ENCODE measurements at places on chromosomes 2 and 18. TPM values are rescaled to one million over a fixed set of nuclear protein-coding genes. Genes with fewer than 3 reads are reported as not detected.

- no peak overlapping the region for H3K4me3 ChIP-seq
- H3K36me3 ChIP-seq: peaks cover 23% of the 10 kb centered on the region
- no peak for DNase-seq
- H3K27ac ChIP-seq: no peak overlapping the region
Observed at GRCh38 chr2:229855116-229855515, 66.7 kb downstream of the TRIP12 start.

DNA sequence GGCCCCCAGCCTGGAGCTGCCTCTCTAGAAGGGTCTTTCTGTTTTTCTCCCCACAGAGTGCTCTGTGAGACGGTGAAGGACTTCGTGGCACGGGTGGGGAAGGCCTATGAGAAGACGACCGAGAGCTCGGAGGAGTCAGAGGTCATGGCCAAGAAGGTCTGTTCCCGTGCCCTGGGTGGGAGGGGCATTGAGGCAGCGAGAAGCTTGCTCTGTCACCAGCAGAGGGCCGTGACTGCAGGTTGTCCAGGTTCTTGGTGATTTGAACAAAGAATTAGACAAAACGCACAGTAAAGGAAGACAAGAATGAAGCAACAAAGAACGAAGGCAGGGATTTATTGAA, 93.9 kb downstream of the DGKD start:
- 0 out of 2 replicates have a peak, but pooled peaks cover 3% of the 10 kb centered on the region for H3K4me1 ChIP-seq
- peaks cover 70% of the 10 kb centered on the region for H3K36me3 ChIP-seq
- no peak overlapping the region for H3K27ac ChIP-seq
- no peaks in the 10 kb centered on the region for H3K27me3 ChIP-seq

DNA sequence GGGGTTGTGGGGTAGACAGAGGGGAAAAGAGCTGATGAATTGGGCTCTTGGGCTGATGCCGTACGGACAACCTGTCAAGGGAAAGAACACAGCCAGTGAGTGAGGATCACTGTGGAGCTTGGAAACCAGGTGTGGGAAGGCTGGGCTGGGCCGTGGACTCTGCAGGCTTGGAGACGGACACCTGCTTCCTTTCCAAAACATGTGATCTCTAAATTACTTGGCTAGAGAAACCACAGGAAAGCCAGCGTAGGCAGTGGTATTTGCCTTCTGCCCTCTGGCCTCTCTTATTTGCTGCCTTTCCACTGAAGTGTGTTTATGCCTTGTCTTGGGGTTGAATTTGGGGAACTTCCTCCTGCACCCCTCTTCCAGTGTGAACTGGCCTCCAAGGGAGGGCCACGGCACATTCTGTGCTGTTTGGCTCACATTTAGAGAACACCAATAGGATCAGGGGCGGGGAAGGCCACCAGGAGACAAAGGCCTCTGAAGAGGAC, 267.7 kb downstream of the PRKCE start:
- no peaks in the 10 kb centered on the region for H3K36me3 ChIP-seq
- no peak for DNase-seq
- H3K27ac ChIP-seq: no peak overlapping the region
- H3K27me3 ChIP-seq: no peaks in the 10 kb centered on the region
- H3K4me1 ChIP-seq: peaks cover 18% of the 10 kb centered on the region
- H3K4me3 ChIP-seq: no peak overlapping the region

DNA sequence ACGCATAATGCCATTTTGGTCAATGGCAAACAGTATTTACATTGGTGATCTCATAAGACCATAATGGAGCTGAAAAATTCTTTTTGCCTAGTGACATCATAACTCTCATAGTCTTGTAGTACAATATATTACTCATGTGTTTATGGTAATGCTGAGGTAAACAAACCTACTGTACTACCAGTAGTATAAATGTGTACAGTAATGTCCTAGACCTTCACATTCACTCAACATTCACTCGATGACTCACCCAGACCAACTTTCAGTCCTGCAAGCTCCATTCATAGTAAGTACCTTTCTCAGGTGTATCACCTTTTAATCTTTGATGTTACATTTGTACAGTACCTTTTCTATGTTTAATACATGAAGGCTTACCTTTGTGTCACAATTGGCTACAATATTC, 558.2 kb upstream of the PIK3C3 start:
- H3K4me3 ChIP-seq: no peak overlapping the region
- DNase-seq: peak; percentile 43
- no peaks in the 10 kb centered on the region for H3K27me3 ChIP-seq
- peaks cover 20% of the 10 kb centered on the region for H3K4me1 ChIP-seq
- H3K27ac ChIP-seq: peak overlapping the region; percentile 90
- no peaks in the 10 kb centered on the region for H3K36me3 ChIP-seq

GRCh38 chr2:238974501-238975166, 126.7 kb downstream of the TWIST2 start:
- no peaks in the 10 kb centered on the region for H3K36me3 ChIP-seq
- H3K27ac ChIP-seq: peak overlapping the region; percentile 87
- H3K4me3 ChIP-seq: peak overlapping the region; percentile 37
- peak; percentile 83 for DNase-seq

GRCh38 chr2:210493528-210493927, 17.0 kb upstream of the LANCL1 start:
- no peak overlapping the region for H3K4me3 ChIP-seq
- no peaks in the 10 kb centered on the region for H3K36me3 ChIP-seq
- H3K27ac ChIP-seq: no peak overlapping the region
- DNase-seq: no peak
- H3K4me1 ChIP-seq: no peaks in the 10 kb centered on the region

- H3K27ac ChIP-seq: no peak overlapping the region
- DNase-seq: no peak
- no peak overlapping the region for H3K4me3 ChIP-seq
- H3K27me3 ChIP-seq: no peaks in the 10 kb centered on the region
Observed at GRCh38 chr2:222952204-222952603, 91.4 kb downstream of the ACSL3 start.

- no peaks in the 10 kb centered on the region for H3K27me3 ChIP-seq
- no peaks in the 10 kb centered on the region for H3K36me3 ChIP-seq
- DNase-seq: no peak
Observed at GRCh38 chr2:188527581-188527993, 235.9 kb downstream of the GULP1 start.

DNA sequence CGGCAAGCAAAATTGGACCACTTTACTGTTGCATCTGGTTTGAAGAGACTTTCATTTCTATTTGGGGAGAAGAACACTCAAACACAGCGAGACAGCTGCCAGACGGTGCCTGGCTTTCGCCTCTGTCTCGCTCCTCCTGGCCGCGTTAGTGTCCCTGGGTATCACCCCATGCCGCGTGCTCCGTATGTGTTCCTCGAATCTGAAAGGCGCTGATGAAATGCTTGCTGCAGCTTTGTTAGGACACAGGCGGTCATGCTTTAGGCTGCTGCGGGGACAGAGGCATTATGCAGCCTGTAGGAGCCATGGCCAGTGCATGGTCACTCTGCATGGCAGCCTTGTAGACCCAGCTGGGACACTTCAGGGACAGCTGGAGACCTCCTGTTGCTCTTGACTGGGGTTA, 53.9 kb downstream of the LDLRAD4 start:
- no peaks in the 10 kb centered on the region for H3K36me3 ChIP-seq
- peaks cover 86% of the 10 kb centered on the region for H3K27me3 ChIP-seq
- H3K27ac ChIP-seq: no peak overlapping the region

DNA sequence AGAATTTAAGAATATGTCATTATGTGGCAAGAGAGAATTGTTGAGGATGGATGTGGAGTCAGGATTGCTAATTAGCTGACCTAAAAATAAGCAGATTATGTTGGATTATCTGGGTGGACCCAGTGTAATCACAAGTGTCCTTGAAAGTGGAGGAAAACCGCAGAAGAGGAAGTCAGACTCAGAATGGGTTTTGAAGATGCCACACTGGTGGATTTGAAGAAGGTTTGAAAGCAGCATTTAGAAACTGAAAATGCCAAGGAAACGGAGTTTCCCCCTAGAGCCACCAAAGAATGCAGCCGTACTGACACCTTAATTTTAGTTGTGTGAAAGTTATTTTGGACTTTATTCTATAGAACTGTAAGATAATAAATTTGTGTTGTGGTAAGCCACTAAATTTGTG, 41.6 kb upstream of the DPP10 start:
- no peak for DNase-seq
- no peak overlapping the region for H3K4me3 ChIP-seq
- no peaks in the 10 kb centered on the region for H3K36me3 ChIP-seq
- H3K27me3 ChIP-seq: peaks cover 5% of the 10 kb centered on the region
- H3K27ac ChIP-seq: no peak overlapping the region
- H3K4me1 ChIP-seq: no peaks in the 10 kb centered on the region

DNA sequence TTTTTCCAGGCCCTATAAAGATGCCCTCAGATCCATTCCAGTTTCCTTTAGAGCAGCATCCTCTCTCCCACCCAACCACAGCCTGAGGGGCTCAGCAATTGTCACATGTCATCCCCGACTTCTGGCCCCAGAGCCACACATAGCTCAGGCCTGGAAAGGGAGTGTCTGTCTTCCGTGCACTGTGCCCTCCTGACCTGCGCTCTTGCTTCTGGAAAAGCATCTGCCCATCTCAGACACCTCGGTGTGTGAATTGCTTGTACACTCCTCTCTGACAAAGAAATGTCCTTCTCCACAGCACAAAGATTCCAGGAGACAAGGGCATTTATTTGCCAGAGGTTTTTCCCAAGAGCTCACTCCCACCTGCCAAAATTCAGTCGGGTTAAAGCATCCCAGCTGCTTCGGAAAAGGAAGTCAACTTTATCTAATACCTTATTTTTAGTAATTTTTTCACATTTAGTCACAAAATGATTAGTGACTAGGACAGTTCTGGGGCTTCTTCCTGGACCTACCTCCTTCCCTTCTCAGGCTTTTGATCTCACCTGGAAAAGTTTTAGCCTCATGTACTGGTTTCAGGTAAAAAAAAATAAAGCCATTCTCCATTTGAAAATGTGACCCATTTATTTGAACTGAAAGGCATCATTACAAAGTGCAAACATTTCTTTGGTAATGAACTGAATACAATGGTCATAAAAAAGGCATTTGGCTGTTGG, 112.9 kb downstream of the PXDN start:
- peak overlapping the region; percentile 28 for H3K4me3 ChIP-seq
- H3K27ac ChIP-seq: peak overlapping the region; percentile 98
- H3K36me3 ChIP-seq: peaks cover 50% of the 10 kb centered on the region
- peaks cover 80% of the 10 kb centered on the region for H3K4me1 ChIP-seq
- no peak for DNase-seq

DNA sequence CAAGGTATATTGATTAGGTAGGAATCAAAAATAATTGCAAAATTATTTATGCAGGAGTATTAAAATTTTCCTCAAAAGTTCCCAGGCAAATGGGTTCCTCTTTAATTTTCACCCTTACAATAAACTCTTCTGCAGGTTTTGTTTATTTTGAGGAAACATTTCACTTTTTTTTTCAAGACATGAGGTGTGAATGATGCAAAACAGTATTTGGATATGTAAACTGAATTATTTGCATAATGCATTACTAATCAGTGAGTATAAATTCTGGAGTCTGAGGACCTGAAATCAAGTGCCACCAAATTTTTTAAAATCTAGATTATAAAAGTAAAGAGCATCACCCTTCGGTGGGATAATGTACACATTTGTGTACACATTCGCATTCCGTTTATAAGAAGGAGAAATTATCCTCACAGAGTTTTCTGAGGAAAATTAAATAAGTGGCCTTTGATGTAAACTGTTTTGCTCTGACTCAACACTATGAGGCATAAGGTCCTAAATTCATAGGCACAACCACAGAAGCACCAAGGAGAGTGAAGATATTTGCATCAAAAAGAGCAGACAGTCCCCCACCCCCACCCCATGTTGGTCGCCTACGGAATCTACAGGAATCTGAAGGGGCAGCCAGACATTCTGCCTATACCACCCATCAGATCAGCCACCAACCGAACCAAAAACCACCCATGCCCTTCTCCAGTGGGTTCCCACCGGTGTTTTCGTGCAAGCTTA, 33.1 kb downstream of the BCL11A start:
- DNase-seq: no peak
- no peaks in the 10 kb centered on the region for H3K36me3 ChIP-seq
- peaks cover 14% of the 10 kb centered on the region for H3K4me1 ChIP-seq
- H3K27me3 ChIP-seq: no peaks in the 10 kb centered on the region

DNA sequence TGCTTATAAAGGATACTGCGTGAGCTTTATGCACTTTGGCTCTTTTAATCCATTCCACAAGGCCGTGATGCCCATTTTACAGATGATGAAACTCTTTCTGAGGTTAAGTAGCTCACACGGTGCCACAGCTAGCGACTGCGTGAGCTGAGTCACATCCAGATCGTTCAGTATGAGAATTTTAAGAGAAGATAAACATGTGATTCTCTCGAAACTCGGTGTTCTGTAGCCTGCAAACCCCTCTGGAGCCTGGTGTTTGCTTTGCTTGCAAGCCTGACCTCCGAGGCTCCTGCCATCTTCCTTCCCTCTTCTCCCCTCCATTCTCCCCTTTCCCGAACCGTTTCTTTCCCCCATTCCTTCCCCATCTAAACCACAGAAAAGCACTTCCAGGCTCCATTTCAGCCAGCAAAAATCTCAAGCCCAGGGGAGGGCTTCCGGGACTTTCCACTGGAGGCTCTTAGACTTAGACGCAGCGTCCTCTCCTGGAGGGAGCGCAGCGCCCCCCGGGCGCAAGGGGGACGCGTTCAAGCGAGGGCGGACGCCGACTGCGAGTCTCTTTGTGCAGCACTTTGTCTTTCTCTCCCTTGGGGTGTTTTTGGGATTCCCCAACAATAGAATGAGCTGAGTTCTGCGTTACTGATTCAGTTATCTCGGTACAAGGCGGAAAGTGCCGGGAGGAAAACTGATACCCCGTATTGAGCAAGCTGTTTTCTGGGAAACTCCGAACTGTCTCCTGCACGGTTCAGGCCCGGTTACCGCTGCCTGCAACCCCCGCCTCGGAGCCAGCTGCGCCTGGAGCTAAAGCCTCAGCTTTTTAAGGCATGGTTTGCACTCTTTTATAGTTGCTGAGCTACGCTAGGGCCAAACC, 38.0 kb downstream of the CYP1B1 start:
- H3K4me3 ChIP-seq: no peak overlapping the region
- H3K4me1 ChIP-seq: no peaks in the 10 kb centered on the region
- H3K36me3 ChIP-seq: no peaks in the 10 kb centered on the region

- peak; percentile 7 for DNase-seq
- H3K27me3 ChIP-seq: no peaks in the 10 kb centered on the region
- H3K4me3 ChIP-seq: no peak within 1 kb of the TSS
- H3K36me3 ChIP-seq: no peaks in the 10 kb centered on the region
- H3K27ac ChIP-seq: no peak within 1 kb of the TSS
Observed at GRCh38 chr18:43277164-43277600, at the start of gene SYT4. SYT4 (minus strand) TSS chr18:43277490; CDS start chr18:43277281, 209 bp downstream.

The ACMSD gene
- total RNA-seq: not detected

The PDK1 gene
- 66.3 TPM for total RNA-seq

The TMEM37 gene
- 0.26 TPM for total RNA-seq

The LIPT1 gene
- total RNA-seq: 8.7 TPM

The ERFE gene
- total RNA-seq: 7.4 TPM

The C2orf80 gene
- total RNA-seq: not detected
